ENCODE measurements at places on chromosomes 4 and X.
A peak's percentile ranks its signal among the peaks of the same experiment; 100 is the strongest.

GRCh38 chr4:87853108-87853507 lies 20.3 kb downstream of the MEPE start:
- peak; percentile 40 for DNase-seq

DNA sequence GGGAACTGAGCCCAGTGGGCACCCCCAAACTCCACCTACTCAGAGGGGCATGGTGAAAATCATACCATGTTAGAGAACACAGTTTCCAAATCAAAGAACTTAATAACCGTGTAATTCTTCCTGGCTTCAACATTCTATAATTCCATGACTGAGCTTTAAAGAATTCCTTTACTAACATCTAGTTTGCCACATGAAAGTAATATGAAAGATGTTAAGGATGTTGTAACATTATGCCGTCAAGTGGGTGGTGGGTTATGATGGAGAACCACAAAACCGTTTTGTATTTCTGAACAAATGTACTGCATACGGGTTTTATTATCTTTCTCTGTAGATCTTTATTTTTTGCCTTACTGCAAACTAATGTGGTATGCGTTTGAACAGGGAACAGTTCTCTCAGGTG lies 549.0 kb upstream of the MAGEB2 start:
- DNase-seq = no peak

GRCh38 chr4:85774000-85774399 lies 299.1 kb downstream of the ARHGAP24 start:
- no peak for DNase-seq

DNA sequence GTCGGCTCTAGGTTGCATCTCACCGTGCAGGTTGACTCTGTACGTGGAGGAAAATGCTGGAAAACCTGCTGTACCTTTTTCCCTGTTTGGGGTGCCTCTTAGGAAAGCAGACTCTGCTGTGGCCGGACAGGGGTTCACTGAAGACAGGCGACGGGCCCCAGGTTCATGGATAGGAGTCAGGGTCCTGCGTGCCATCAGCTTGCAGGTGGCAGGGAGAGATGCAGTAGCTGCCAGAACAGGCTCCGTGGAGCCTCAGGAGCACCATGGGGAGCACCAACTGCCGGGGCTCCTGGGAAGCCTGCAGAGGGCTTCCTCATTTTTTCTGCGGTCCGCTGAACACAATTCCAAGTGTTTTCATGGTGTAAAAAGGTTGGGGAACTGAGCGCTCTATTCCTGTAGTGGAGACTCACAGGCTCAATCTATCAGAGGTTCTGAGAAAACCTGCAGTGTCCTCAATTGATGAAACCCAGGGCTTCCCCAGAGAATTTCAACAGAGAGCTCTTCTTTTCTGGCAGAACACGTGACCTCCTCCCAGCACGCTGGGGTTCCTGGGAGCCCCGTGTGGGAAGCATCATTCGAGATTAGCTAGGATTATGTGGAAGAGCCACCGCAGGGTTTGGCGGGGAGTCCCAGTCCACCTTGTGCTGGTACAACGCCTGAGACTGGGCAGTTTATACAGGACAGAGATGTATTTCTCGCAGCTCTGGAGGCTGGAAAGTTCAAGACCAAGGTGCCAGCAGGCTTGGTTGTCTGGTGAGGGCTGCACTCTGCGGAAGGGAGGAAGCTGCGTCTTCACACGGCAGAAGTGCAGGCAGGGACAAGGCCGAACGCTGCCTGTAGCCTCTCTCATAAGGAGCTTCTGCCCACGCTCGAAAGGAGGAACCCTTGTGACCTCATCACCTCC lies 1.6 kb downstream of the HTRA3 start:
- no peak for DNase-seq

- DNase-seq = no peak
Measured at GRCh38 chrX:153596981-153597750, 1.8 kb downstream of the CCNQ start.

- no peak for DNase-seq
Measured at GRCh38 chrX:78548012-78548411, 111.1 kb downstream of the RTL3 start.

DNA sequence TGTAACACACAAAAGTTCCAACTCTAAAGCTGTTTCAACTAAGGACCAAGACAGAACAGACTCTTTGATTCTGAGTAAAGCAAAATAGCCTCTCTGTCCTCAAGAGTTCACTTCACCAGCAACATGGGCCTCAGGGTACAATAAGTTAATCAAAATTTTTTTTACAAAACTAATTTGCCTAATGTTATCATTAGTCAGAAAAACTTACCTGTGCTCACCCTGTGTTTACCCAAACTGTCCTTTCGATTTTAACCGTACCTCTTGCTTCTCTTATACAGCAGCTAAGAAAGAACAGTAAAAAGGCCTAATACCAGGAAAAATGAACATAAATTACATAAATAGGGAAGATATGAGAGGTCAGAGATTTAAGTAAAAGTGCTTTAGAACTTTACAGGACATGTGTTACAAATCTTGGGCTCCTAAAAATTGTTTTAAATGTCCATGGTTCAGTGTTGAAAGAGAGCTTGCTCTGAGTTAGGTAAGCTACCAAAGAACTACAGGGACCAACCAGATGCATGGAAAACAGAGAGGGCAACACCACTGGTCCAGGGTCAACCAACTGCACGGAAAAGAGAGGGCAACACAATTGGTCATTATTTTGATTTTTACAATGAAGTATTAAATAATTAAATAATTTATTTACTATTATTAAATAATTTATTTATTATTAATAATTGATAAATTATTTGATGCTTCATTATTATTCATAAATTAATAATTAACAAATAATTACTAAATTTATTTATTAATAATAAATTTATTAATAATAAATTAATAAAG lies 73.1 kb downstream of the FAT1 start:
- no peak for DNase-seq

All from D341Med (cell line).